Breast epithelium (tissue), 4 donors: ENCODE measurements at places on chromosomes 5 and 9. TPM values are rescaled to one million over a fixed set of nuclear protein-coding genes. Genes with fewer than 3 reads are reported as not detected.
A peak's percentile ranks its signal among the peaks of the same experiment; 100 is the strongest.

Gene SPZ1
- total RNA-seq, result not detected

Gene FGF1
- 0.32 TPM for total RNA-seq

Gene NR5A1
- not detected for total RNA-seq

Gene PLCXD3
- total RNA-seq, result 3.8 TPM

Gene FAXDC2
- 117 TPM for total RNA-seq

Gene SIT1
- total RNA-seq, result 1.2 TPM

Gene TMEM171
- total RNA-seq, result not detected

DNA sequence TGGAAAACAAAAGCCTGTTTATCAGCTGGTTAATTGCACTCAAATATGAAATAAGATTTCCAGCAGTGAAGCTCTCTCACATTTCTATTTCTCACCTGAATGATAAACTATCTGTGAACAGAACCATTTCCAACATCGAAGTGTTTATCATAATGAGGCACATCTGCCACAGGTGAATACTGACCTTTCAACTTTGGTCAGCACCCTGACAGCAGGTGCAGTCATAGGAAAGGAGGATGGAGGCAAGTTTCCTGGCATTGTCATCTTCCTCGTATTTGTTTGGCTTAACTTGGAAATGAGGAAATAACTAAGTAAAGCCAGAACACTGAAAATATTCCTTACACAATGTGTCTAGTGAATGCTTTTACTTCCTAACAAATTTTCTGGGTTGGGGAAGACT, 716.4 kb downstream of the NR2F1-AS1 start:
- DNase-seq, result no peak

DNA sequence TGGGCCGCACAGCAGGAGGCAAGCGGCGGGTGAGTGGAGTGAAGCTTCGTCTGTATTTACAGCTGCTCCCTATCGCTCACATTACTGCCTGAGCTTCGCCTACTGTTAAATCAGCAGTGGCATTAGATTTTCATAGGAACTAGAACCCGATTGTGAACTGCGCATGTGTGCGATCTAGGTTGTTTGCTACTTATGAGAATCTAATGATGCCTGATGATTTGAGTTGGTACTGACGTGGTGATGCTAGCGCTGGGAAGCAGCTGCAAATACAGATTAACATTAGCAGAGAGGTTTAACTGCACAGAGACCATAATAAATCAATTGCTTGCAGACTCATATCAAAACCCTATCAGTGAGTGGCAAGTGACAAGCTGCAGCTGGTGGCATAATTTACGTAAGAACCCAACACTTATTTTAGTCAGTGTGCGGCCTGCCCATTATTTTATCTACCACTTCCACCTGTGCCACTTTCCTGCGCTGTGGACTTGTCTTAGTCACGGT, 133.4 kb upstream of the CDH9 start:
- no peak for DNase-seq

DNA sequence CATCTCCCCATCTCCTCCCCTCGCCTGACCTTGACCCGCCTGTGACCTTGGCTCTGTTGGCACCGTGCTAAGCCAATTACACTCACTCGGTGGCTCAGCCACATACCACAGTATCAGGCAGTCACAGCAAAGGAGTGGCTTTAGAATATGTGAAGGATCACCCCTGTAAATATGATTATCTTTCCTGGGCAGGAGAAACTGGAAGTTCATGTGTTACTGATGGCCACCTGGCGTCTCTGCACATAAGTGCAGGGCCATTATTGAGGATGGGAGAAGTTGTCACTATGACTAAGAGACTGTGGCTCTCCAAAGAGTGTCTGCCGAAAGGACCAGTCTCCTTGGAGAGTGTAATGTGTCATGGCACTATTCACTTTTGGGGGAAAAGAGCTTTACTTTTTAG, 116.9 kb upstream of the S1PR3 start:
- no peak for DNase-seq

- DNase-seq, result peak; percentile 47
These were observed 17.4 kb upstream of the PRLR start for GRCh38 chr5:35247648-35248034.

GRCh38 chr9:99211746-99212145, 10.0 kb downstream of the ALG2 start:
- no peak for DNase-seq

GRCh38 chr9:13322828-13323550, 43.5 kb upstream of the MPDZ start:
- DNase-seq, result no peak

GRCh38 chr5:89948977-89949376, 460.6 kb downstream of the CETN3 start:
- DNase-seq, result no peak
